IMR-90 (cell line): ENCODE measurements at places on chromosomes 16 and 17. TPM values are rescaled to one million over a fixed set of nuclear protein-coding genes. Genes with fewer than 3 reads are reported as not detected.

Gene PITPNM3
- 1.7 and 2.0 TPM in 2 replicates for polyA plus RNA-seq

Gene CLEC10A
- polyA plus RNA-seq, result not detected in 2 replicates

Gene GFAP
- polyA plus RNA-seq, result 0.19 and 0.40 TPM in 2 replicates

Gene ASPHD1
- 14.5 and 15.7 TPM in 2 replicates for polyA plus RNA-seq

Gene ABCA6
- polyA plus RNA-seq, result not detected in 2 replicates

Gene CDRT4
- 2.7 and 3.7 TPM in 2 replicates for polyA plus RNA-seq

Gene LYZL6
- not detected in 2 replicates for polyA plus RNA-seq

Gene KRT25
- not detected in 2 replicates for polyA plus RNA-seq
